ENCODE measurements at places on chromosomes 5 and 9.

- DNase-seq = peak; percentile 26
These were observed 134.0 kb upstream of the MYO10 start for GRCh38 chr5:17069995-17070511.

- DNase-seq = peak; percentile 45
These were observed 30.0 kb upstream of the PCSK1 start for GRCh38 chr5:96463091-96463490.

- peak; percentile 51 for DNase-seq
These were observed 2.3 kb downstream of the SLC22A4 start for GRCh38 chr5:132296412-132297016.

- DNase-seq = peak; percentile 82
These were observed 282.8 kb upstream of the TNC start for GRCh38 chr9:115400796-115401195.

GRCh38 chr5:127290019-127290945 lies at the start of gene MEGF10:
Gene MEGF10, plus strand, starts transcription at chr5:127290796. Its CDS starts 40,513 bp downstream, at chr5:127331309.
- peak; percentile 44 for DNase-seq

DNA sequence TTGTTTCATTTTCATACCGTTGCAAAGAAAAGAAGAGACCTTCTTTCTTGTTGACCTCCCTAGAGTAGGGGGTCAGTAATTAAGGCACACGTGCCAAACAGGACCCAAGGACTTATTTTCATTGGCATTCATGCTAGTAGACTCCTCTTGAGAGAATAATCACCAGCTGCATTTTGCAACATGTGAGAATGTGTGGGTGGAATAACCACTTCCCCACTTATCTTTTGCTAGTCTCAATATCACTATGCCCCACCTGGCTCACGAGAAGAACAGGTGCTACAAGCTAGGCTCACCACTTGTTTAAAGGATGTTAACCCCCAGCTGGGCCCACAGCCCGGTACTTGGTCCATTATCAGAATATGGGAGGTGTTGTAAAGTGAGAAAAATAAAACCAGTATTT lies 460.7 kb upstream of the MEF2C start:
- peak; percentile 19 for DNase-seq

- no peak for DNase-seq
These were observed 150.6 kb downstream of the MCTP1 start for GRCh38 chr5:95134326-95134725.

DNA sequence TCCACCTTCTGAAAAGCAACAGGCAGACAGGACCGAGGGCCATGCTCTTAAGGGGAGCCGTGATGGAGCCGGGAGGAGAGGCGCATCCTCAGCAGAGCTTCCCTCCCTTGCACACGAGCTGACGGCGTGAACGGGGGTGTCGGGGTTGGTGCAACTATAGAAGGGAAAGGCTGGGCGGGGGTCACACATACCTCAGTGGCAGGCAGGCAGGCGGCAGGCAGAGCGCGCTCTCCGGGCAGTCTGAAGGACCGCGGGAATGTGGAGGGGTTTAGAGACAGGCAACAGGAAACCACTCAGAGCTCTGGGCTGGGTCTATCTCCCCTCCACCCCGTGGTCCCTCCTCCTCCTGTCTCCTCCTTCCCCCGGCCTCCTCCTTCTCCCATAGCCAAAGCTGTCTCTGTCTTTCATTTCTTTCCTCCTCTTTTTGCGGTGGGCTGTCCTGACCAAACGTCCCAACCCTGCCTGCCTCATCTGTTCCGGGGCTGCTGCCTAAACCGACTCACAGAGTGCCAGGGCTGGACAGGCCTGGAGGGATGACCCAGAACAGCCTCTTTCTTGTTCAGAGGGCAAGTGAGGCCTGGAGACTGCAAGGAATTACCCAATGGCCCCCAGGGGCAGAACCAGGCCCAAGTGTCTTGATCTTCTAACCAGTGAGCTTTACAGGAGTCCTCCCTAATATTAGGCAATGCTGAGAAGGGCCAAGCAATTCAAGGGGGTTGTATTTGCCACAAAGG lies at the start of gene SPARC:
TSS of gene SPARC (minus strand) at position 242 of the 734 bp plus-strand sequence. CDS start 10,727 bp downstream, outside the sequence.
- DNase-seq = peak; percentile 98

- DNase-seq = no peak
These were observed 26.6 kb downstream of the DYNC2I2 start for GRCh38 chr9:128629852-128630545.

DNA sequence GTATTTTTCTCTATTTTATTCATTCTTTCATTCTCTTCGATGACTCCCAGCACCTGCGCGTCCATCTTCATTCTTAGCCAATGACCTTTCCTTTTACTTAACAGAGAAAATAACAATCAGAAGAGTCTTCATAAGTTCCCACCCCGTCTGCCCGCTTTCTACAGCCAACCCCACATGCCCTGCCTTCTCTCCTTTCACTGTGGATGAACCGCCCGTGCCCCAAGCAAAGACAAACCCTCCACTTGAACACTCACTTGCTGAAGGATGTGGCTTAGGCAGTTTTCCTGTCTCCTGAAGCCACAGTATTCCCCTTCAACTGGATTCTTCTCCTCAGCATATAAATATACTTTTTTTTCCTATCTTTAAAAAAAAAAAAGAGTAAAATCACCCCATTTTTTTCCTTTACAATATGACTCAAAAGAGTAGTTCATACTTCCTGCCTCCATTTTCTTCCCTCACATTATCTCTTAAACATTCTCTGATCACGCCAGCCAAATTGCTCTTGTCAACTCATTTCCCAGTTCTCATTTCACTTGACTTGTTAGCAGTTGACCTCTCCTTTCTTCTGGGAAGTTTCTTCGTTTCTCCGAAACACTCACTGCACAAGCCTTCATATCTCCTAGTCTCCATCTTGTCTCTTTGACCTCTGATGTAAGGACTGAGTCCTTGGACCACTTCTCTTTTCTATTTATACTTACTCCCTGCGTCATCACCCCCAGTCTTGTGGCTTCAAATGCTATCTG lies 11.1 kb downstream of the NIPSNAP3B start:
- no peak for DNase-seq

GRCh38 chr5:139682016-139682975 lies 34.1 kb downstream of the CXXC5 start:
- DNase-seq = no peak

GRCh38 chr9:110623462-110624025 lies 44.0 kb upstream of the SVEP1 start:
- DNase-seq = peak; percentile 72
